NCI-H2029 treated with DMSO at 0.1 percent for 48 hours (cell line): ENCODE measurements at places on chromosomes 2 and 18.

- DNase-seq: no peak
Measured at GRCh38 chr2:113119111-113119510, 8.3 kb upstream of the IL1RN start.

- DNase-seq: no peak
Measured at GRCh38 chr18:12064086-12064763, 29.4 kb upstream of the ANKRD62 start.

GRCh38 chr2:206031162-206031784 lies 54.7 kb downstream of the INO80D start:
- DNase-seq: no peak

DNA sequence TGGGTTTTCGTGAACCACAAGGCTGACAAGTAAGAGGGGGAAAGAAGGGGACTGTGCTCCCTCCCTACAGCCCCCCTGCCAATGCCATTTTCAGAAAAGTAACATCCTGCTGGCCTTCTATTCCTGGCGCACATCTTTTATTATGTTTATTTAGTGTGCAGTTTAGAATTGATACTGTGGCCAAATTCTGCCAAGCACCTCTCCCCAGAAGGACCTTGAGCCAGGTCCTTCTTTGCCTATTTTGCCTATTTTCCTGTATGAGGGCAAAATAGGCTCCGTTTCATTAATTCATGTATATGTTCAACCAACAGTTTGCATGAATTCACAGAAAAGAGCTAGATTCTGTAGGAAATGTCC lies 136.0 kb downstream of the MYO3B start:
- no peak for DNase-seq

DNA sequence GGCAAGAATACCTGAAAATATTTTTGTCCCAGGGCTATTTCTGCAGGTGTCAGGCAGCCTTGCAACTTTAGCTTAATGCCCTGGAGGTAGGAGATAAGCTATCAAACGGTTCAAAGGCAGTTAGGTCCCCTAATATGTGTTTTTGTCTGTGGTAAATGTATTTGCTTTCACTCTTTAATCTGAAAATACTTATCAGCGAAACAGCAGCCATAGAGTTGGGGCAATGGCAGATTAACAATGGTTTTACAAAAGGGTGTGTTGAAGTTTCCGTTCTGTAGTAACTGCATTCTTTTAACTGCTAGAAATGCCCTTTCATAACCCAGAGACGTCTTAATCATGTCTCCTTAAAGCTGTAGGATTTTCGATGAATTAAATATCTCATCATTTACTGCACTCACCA lies 265.0 kb upstream of the TRIB2 start:
- DNase-seq: no peak
